RPMI7951 (cell line): ENCODE measurements at places on chromosomes 1 and 21.

DNA sequence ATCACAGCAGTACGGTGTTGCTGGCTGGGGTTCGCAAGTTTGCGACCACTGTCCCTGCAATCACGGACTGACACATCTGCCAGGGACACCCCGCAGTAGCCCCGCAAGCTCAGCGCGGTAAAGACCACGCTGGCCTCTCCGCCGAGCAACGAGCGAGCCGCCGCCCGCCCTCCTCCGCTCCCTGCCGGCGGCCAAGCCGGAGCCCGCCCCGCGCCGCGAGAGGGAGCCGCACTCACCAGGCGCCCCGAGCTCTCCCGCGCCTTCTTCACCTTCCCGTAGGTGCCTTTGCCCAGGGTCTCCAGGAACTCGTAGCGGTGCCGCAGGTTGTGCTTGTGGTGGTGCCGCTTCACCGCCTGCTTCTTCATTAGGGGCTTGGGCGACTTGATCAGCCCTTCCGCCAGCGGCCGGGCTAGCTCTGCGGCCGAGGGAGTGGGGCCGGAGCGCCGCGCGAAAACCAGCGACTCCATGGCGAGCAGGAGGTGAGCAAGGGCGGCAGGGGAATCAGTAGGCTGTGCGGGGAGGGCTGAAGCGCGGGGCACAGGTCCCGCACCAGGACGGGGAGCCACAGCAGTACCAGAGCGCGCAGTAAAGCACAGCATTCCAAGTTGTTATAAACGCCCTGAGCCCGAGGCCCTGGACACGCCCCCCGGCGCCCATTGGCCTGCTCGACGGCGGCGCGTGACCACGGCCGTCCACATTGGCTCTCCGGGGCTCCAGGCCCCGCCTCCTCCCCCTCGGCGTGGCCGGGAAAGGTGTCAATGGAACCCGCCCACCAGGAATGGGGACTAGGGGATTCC, at the start of gene NUAK2:
TSS of gene NUAK2 (minus strand) at position 584 of the 797 bp plus-strand sequence. CDS start at position 467, 117 bp downstream.
- DNase-seq, result peak; percentile 86

- peak; percentile 67 for DNase-seq
These were observed 29.5 kb downstream of the SZRD1 start for GRCh38 chr1:16396591-16396990.

DNA sequence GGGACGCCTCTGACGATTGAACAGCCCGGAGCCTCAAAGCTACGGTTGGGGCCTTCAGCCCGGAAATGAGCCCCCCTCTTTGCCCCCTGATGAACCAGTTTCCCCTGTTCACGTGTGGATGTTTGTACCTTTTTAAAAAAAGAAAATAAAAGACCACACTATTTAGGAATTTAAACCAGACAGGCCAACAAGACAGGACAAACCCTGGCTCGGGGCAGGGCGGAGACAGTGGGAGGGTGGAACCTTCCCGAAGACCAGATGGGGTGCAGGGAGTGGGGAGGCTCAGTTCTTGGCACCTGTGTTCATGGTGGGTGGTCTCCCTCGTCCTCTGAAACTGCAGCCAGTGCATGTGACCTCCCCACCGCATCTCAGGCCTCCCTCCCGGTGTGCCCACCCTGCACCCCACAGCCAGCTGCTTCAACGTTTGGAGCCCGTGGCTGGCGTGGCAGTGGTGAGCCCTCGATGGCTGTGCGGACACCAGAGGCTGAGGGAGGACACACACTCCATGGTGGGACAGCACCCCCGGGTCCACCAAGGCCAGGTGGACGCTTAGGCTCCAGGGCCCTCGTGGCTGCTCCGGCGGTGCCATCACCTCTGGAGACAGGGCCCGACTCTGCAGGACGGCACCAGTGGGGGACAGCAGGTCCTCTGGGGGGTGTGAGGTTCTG, 45.6 kb downstream of the COL18A1 start:
- no peak for DNase-seq

- DNase-seq, result no peak
These were observed 20.8 kb upstream of the C1orf159 start for GRCh38 chr1:1136547-1137230.

- DNase-seq, result no peak
These were observed 319.4 kb upstream of the NFIA start for GRCh38 chr1:60762911-60763310.

DNA sequence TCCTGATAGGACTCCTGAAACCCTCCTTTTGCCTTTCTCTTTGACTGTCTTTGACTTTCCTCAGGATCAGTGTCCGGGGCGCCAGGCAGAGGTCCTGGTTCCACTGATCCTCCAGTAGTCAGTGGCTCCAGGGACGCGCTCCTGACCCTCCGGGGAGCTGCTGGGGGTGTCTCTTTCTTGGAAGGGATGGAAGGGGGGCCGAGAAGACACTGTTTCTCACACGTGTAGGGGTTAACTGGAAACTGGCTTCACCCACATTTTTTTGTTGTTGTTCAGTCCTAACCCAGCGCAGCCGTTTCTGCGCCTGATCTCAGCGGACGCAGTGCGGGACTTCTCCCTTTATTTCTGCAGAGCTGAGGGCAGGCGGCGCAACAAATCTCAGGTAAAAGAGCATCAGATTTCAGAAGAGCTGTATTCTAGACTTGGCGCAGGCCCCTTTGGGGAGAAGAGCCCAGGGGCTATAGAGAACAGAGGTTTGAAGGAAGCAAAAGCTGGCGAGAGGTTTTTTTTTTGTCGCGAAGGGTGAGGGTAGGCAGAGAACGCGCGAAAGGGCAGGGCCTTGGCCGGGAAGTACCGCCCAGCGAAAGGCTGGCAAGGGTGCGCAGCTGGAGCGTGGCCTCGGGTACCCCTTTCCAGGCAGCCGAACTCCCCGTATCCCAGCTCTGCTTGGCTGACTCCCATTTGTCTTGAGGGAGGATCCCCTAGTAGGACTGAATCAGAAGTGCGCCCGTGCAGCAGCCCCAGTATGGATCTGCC, 4.3 kb upstream of the LHX9 start:
- DNase-seq, result no peak

- peak; percentile 23 for DNase-seq
These were observed 72.2 kb upstream of the GADD45A start for GRCh38 chr1:67612788-67613241.

GRCh38 chr1:226158983-226159382, 27.6 kb downstream of the ACBD3 start:
- no peak for DNase-seq
